ENCODE measurements at places on chromosomes 6 and 20. TPM values are rescaled to one million over a fixed set of nuclear protein-coding genes. Genes with fewer than 3 reads are reported as not detected.

OR14J1 gene
- total RNA-seq = not detected

PPP1R16B gene
- 0.33 TPM for total RNA-seq

KIAA1586 gene
- 26.2 TPM for total RNA-seq

GRCh38 chr6:155125906-155126305 lies 130.8 kb downstream of the TIAM2 start:
- no peak for DNase-seq

DNA sequence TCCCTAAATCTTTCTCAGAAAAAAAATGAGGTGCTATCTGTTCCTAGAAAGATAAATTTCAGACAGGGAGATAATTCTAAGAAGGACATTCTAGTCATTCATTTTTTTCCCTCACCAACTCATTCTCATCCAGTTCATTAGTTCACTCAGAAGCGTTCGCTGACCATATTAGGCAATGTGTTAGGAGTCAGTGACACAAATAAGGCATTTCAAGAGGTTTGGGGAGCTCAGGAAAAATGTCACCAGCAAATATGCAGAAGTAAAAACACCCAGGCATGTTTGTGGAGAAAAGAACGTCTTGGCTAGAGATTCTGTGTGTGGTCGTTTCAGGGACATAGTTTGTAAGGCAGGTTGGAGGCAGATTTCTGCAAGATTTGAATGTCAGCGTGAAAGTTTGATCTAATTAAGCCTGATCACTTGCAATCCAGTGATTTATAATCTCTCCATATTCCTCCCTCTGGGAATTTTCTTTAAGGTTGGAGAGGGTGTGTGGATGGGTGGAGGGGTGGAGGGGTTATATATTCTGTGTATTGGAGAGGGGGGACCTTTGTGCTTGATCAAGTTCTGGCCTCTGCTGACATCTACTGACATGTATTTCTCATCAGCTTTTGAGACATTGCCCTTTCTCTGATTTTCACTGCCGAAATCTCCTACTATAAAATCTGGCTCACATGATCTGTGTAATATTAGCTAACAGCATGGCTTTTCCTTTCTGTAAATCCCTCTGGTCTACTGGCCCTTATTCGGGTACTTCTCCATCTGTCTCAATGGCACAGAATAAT lies 3.6 kb downstream of the MYCT1 start:
- DNase-seq = peak; percentile 32

GRCh38 chr20:1526310-1526709 lies 31.2 kb downstream of the SIRPD start:
- DNase-seq = no peak

GRCh38 chr20:38872491-38873049 lies 53.6 kb upstream of the FAM83D start:
- DNase-seq = no peak

DNA sequence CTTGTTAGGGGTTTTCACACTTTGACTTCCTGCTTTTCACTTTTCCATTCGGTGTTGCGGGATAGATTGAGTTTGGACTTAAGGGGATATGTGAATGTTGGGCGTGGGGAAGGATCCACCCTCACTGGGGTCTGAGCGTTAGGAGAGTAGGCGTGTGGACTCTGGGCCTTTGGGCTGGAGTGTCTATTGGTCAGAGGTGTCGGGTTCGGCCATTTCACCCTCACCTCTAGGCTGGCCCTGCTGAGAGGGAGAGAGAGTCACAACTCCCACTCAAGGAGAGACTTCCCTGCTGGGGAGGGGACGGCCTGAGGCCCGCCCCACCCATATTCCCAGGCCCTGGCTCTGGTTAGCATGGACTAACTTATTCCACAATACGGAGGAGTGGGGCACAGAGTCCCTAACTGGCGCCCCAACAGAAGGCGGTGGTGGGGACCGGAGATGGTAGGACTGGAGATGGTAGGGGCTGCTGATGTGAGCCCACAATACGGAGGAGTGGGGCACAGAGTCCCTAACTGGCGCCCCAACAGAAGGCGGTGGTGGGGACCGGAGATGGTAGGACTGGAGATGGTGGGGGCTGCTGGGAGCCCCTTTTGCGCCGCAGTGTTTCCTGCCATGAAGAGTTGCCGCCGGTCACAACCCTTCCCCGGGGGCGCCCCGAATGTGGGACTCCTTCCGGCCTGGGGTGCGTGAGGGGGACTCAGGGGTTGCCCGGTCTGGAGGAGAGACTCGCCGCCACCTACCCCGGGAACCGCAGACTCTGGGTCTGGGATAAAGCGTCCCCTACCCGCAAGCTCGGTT lies 1.4 kb upstream of the PTPRA start:
- no peak for DNase-seq

- peak; percentile 47 for DNase-seq
These were observed 263.9 kb upstream of the NT5E start for GRCh38 chr6:85185977-85186376.
